ENCODE measurements at places on chromosomes 16 and 17.

DNA sequence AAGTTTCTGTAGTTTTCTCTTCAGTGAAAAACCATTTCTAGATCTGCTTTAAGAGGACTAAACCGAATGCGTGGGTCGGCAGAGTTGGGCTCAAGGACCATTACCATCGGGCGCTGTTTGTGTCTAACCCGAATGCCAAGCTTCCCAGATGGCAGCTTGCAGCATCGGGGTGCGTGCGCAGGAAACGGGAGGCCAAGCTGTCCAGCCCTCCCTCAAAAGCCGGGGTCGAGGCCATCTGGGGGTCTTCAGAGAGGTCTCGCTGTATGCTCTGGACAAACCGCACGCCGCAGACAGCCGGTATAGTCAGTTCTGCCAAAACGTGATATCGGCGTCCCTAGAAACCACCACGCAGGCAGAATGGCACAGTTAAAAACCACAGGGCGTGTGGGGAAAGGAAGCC is 178.8 kb downstream of the BANP start:
- DNase-seq: no peak

DNA sequence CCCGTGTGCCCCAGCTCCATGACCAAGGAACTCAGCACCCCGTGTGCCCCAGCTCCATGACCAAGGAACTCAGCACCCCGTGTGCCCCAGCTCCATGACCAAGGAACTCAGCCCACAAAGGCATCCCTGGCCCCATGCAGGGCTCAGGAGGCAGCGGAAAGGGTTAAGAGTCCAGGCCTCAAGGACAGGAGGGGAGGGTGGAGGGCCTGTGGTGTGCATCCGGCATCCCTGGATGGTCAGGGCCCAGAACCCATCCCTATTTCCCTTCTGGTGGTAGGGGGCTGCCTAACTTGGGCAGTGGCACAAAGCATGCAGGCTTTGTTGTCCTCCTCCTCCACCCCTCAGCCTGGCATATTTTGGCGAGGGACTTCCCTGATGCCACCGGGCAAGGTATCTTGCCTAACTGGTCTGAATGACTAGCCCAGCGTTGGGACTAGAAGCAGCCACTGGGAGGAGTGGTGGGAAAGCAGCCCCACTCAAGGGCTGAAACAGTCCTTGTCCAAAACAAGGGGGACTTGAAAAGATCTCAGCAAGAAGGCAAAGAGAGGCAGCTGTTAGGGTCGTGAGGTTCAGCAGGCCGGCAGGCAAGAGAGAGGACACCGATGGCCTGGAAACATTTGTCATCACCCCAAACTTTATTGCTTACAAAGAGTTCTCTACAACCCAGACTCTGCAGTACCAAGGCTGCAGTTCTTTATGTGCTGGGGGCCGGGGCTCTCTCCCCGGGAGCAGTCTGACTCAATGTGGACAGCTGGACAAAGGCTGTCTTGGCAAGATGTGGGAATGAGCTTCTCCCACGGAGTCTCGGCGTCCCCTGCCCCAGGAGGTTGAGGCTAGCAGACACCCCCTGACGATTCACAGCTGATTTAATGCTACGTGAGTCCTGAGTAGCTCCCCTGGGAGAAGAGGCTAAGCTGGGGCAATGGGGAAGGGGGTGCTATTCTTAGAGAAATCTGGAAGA is 902 bp upstream of the SPATA32 start:
- no peak for DNase-seq

- DNase-seq: no peak
Measured at GRCh38 chr16:69501956-69502745, 63.6 kb upstream of the NFAT5 start.

GRCh38 chr17:72151565-72152386 is 31.0 kb downstream of the SOX9 start:
- DNase-seq: no peak

DNA sequence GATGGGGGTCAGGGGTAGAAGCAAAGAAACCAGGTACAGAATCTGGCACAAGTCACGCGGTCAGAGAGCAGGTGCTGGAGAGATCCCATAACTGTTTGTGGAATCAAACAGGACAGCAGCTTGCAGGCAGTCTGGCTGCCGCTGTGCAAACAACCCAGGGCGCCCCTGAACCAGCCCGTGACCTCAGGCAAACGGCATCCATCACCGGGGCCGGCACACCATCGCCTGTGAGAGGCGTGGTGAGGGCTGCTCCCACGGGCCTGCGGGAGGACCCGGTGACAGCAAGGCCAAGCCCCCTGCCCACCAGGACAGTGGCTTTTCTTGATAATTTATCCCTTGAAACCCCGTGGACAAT is 47.9 kb downstream of the CBFA2T3 start:
- no peak for DNase-seq

DNA sequence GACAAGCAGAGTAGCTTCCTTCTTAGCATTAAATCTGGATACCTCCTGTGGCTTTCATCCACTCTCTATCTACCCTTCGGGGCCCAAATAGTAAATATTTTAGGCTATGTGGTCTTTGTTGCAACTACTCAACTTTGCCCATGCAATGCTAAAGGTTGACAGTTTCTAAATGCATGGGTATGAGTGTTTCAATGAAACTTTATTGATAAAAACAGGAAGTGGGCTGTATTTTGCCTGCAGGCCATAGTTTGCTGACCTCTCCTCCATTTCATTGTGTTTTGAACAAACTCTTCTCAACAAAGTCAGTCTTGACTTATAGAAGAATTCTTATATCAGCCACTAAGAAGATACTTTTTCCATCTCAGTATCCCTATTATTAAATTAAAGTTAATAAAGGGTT is 34.1 kb downstream of the ACSM2A start:
- DNase-seq: no peak

GRCh38 chr17:13051915-13052314 is 34.1 kb upstream of the ELAC2 start:
- DNase-seq: no peak

Data from NCI-H748 treated with DMSO at 0.1 percent for 48 hours (cell line).